Thymus (tissue), 14 donors: ENCODE measurements at places on chromosomes 12 and 14. TPM values are rescaled to one million over a fixed set of nuclear protein-coding genes. Genes with fewer than 3 reads are reported as not detected.

DNA sequence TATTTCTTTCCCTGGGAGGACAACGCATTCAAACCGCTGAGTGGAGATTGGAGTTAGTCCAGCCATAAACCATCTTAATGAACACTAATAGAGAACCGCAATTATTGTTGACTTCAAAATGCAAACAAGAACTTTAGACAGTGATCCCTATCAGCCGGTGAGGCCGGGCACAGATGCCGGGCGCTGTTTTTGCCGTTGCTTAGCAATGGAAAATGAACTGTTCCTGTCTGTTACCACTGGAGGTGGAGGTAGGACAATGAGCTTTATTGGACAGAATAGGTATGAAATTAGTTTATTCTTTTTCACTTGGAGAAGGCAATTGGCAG is 216.8 kb downstream of the TTC8 start:
- DNase-seq = no peak
- no peak overlapping the region for H3K27ac ChIP-seq
- peaks cover 9% of the 10 kb centered on the region for H3K4me1 ChIP-seq
- no peaks in the 10 kb centered on the region for H3K36me3 ChIP-seq
- H3K27me3 ChIP-seq = no peaks in the 10 kb centered on the region

- DNase-seq = no peak
- H3K4me1 ChIP-seq = no peaks in the 10 kb centered on the region
- H3K27me3 ChIP-seq = no peaks in the 10 kb centered on the region
- no peak overlapping the region for H3K27ac ChIP-seq
- no peaks in the 10 kb centered on the region for H3K36me3 ChIP-seq
Observed at GRCh38 chr12:78556651-78557050, 307.9 kb upstream of the SYT1 start.

GRCh38 chr12:106584104-106585064 is 1.6 kb downstream of the RFX4 start:
- H3K4me3 ChIP-seq = peak overlapping the region; percentile 43
- peaks cover 4% of the 10 kb centered on the region for H3K4me1 ChIP-seq
- no peak for DNase-seq

DNA sequence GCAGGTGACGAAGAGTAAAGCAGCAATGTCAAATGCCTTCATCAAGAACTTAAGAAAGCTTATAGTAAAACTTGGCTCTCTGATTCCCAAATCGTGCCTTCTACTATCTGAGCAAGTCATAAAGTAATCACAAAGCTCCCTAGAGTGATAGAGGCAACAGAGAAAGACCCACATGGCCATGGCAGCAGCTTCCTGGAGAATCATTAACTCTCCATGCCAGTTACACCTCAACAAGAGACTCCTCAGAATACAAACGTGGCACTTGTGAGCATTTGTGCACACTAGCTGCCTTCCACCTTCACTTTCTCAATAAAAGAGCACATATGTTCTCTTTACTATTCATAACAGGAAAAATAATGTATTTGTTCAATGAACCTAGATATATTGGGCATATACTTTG is 48.0 kb downstream of the PLCZ1 start:
- H3K36me3 ChIP-seq = no peaks in the 10 kb centered on the region
- no peak overlapping the region for H3K27ac ChIP-seq
- no peaks in the 10 kb centered on the region for H3K4me1 ChIP-seq
- no peak for DNase-seq

DNA sequence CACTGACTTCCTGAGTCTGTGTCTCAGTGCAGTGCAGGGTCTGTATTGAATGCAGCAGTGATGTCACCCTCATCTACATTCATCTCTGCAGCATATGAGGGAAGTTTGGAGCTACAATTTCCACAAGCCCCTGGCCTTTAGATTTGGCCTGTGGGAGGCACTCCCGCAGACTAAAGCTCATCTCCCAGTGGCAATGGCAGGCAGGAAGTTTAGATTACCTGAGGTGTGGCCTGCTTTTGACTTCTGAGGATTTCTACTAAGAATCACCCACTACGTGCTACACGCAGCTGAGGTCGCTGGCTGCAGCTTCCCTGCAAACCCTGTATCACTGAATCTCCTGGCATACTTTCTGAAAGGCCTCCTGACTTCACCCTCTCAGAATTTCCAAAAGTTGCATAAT is 202.2 kb upstream of the PRKD1 start:
- no peaks in the 10 kb centered on the region for H3K4me1 ChIP-seq
- DNase-seq = no peak
- H3K4me3 ChIP-seq = no peak overlapping the region
- no peak overlapping the region for H3K27ac ChIP-seq
- H3K36me3 ChIP-seq = no peaks in the 10 kb centered on the region
- H3K27me3 ChIP-seq = no peaks in the 10 kb centered on the region

- H3K27ac ChIP-seq = no peak overlapping the region
- no peaks in the 10 kb centered on the region for H3K4me1 ChIP-seq
- H3K27me3 ChIP-seq = no peaks in the 10 kb centered on the region
- DNase-seq = no peak
- H3K4me3 ChIP-seq = no peak overlapping the region
Observed at GRCh38 chr12:119642986-119643385, 24.9 kb upstream of the PRKAB1 start.

- no peak for DNase-seq
- no peaks in the 10 kb centered on the region for H3K4me1 ChIP-seq
- no peak overlapping the region for H3K4me3 ChIP-seq
- H3K27ac ChIP-seq = no peak overlapping the region
- H3K27me3 ChIP-seq = no peaks in the 10 kb centered on the region
Observed at GRCh38 chr12:83386527-83387264, 700.0 kb downstream of the TMTC2 start.

DPPA3 gene
- 0.57 TPM for polyA plus RNA-seq

- H3K27me3 ChIP-seq = no peaks in the 10 kb centered on the region
- H3K4me3 ChIP-seq = no peak overlapping the region
- DNase-seq = no peak
- H3K27ac ChIP-seq = no peak overlapping the region
- no peaks in the 10 kb centered on the region for H3K4me1 ChIP-seq
Observed at GRCh38 chr14:103427485-103428443, 42.5 kb downstream of the MARK3 start.

SIX1 gene
- 21.4 TPM for polyA plus RNA-seq

GRCh38 chr12:125222876-125223275 is 157.6 kb downstream of the AACS start:
- no peaks in the 10 kb centered on the region for H3K36me3 ChIP-seq
- no peak overlapping the region for H3K27ac ChIP-seq
- no peak for DNase-seq
- no peaks in the 10 kb centered on the region for H3K4me1 ChIP-seq
- H3K4me3 ChIP-seq = no peak overlapping the region

- H3K4me3 ChIP-seq = no peak overlapping the region
- no peak for DNase-seq
- H3K4me1 ChIP-seq = no peaks in the 10 kb centered on the region
Observed at GRCh38 chr14:95956601-95957460, 80.2 kb downstream of the TUNAR start.

DNA sequence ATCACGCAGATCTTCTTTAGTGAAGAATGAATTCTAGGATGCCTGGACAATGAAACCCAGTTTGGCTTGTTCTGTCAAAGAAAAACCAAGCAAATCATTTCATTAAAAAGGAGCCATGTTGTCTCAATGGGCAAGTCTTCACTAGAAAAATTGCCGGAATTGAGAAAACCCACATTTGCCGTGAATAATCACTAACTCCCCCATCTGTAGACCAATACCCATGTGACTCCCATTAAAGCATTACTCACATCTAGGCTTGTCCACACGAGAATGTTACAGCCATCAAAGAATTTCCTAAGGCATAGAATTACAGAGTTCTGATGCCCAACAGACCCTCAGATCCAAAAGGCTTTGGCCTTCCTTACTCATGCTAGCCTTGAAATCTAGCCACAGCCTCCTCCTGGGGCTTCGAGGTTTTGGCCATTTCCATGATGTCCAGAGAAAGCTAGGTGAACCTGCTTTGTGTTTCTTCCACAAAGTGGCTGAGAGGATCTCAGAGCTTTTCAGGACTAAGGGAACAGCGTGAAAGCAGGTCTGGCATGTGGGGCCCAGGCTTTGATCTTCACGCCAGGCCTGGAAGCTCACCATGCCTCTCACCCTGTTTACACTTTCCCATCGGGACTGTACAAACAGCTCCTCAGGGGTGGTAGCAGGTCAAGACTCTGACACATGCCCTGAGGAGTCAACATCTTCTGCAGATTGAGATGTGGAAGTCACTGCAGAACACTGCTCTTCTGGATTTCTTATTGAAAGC is 12.1 kb downstream of the SLC7A8 start:
- H3K4me1 ChIP-seq = no peaks in the 10 kb centered on the region
- H3K4me3 ChIP-seq = no peak overlapping the region
- no peak overlapping the region for H3K27ac ChIP-seq
- DNase-seq = no peak
- peaks cover 3% of the 10 kb centered on the region for H3K27me3 ChIP-seq
- no peaks in the 10 kb centered on the region for H3K36me3 ChIP-seq

GRCh38 chr12:132285991-132286681 is 43.3 kb downstream of the GALNT9 start:
- H3K4me3 ChIP-seq = no peak overlapping the region
- no peak for DNase-seq
- peaks cover 60% of the 10 kb centered on the region for H3K27me3 ChIP-seq
- H3K4me1 ChIP-seq = peaks cover 14% of the 10 kb centered on the region

- H3K4me1 ChIP-seq = no peaks in the 10 kb centered on the region
- no peak overlapping the region for H3K27ac ChIP-seq
- H3K36me3 ChIP-seq = no peaks in the 10 kb centered on the region
- no peak overlapping the region for H3K4me3 ChIP-seq
- DNase-seq = no peak
Observed at GRCh38 chr12:93315907-93316622, 61.7 kb upstream of the NUDT4 start.

KRT80 gene
- polyA plus RNA-seq = 4.8 TPM

TSPAN8 gene
- 5.9 TPM for polyA plus RNA-seq

ENDOU gene
- 1.3 TPM for polyA plus RNA-seq

DNA sequence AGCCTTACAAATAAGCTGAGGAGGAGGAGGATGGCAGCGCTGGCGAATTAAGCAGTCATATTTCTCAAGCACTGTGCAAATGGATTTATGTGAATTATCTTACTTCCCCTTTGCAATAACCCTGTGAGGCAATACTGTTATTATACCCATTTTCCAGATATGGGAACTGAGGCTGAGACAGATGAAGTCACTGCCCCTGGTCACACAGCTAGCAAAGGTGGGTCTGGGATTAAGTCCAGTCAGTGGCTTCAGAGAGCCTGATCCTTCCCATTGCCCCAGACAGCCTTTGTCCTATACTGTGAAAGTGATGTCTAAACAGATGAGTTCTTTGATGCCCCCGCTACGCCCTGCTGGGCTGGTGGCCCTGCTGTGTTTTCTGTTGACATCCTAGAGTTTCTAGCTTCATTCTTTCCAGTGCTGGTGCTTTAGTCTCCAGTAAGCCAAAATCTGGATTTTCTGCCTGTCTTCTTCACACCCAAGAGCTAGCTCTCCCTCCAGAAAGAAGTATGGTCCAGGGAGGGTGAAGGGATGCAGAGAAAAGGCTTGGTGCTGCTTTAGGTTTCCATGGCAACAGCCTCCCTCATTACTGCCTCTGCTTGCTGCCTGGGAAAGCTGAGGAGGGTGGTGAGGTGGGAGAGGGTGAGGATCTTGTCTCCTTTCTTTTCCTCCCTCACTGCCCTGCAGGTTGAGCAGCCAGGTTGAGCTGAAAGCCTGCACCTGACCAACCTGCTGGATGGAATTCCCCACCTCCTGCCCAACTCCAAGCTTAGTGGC is 30.7 kb downstream of the TMEM63C start:
- H3K4me1 ChIP-seq = no peaks in the 10 kb centered on the region
- no peak overlapping the region for H3K27ac ChIP-seq
- DNase-seq = no peak

GRCh38 chr12:64877363-64878004 is 53.0 kb downstream of the TBC1D30 start:
- H3K36me3 ChIP-seq = no peaks in the 10 kb centered on the region
- no peak overlapping the region for H3K4me3 ChIP-seq
- no peaks in the 10 kb centered on the region for H3K27me3 ChIP-seq
- no peak for DNase-seq
- no peaks in the 10 kb centered on the region for H3K4me1 ChIP-seq

DNA sequence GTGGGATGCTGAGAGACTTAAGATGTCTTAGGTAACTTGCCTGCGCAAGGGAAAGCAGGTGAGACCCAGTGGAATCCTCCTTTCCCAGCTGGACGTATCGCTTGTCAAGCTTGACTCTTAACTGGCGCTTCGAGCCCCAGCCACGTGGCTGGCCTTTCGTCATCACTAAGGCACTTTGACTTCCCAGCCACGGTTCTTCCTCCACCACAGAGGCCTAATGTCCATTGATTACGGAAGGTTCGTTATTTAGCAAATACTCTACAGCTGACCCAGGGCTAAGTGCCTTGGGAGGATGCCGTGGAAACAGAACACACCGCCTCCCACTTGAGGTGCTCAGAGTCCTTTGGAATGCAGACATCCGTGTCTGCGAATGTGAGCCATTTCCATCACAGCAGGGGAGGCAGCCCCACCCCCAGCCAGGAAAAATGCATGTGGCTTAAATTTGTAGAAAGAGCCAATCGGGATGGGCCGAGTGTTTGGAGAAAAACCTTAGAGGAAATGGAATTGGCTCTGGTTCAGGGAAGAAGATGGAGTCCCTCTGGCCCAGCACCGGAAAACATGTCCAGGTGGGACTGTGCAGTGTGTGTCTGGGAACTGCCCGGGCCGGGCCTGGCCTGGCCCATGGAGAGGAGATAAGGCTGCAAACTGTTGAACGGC is 115.7 kb downstream of the PLXNC1 start:
- no peak overlapping the region for H3K4me3 ChIP-seq
- H3K27me3 ChIP-seq = no peaks in the 10 kb centered on the region
- H3K27ac ChIP-seq = no peak overlapping the region
- H3K36me3 ChIP-seq = no peaks in the 10 kb centered on the region
- no peak for DNase-seq
- H3K4me1 ChIP-seq = peaks cover 30% of the 10 kb centered on the region

DNA sequence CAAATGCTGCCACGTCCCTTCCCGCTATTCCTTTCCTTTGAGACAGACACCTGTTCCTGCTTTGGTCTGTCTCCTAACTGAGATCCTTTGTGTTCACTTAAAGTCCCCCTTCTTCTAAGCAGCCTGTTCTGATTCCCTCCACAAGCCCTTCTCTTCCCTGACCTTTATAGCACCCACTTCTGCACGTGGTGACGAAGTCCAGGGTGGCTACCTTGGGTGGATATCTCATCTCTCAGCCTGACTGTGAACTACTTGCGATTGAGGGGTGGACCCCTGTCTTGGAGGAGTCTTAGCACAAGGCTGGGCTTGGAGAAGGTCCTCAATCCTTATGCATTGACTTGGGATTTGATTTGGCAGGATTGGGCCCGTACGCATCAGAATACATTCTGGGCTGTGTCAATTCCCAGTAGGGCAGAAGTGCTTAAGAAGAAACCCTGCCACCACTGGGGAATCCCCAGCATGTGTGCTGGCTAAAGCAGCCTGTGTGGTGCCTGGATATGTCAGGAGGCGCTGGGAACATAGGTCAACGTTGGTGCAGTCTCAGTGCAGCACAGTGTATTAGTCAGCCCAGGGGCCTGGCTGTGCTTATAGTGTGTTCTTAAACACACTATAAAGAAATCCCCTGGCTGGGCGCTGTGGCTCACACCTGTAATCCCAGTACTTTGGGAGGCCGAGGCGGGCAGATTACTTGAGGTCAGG is 23.6 kb downstream of the KRT80 start:
- DNase-seq = no peak
- H3K4me3 ChIP-seq = no peak overlapping the region
- H3K27ac ChIP-seq = no peak overlapping the region
- H3K36me3 ChIP-seq = no peaks in the 10 kb centered on the region
- no peaks in the 10 kb centered on the region for H3K4me1 ChIP-seq
